ENCODE measurements at places on chromosomes 13 and 19. TPM values are rescaled to one million over a fixed set of nuclear protein-coding genes. Genes with fewer than 3 reads are reported as not detected.

Gene IGSF23
- not detected for total RNA-seq

Gene RNF113B
- not detected for total RNA-seq

Gene EFNB2
- total RNA-seq: 11.3 TPM

DNA sequence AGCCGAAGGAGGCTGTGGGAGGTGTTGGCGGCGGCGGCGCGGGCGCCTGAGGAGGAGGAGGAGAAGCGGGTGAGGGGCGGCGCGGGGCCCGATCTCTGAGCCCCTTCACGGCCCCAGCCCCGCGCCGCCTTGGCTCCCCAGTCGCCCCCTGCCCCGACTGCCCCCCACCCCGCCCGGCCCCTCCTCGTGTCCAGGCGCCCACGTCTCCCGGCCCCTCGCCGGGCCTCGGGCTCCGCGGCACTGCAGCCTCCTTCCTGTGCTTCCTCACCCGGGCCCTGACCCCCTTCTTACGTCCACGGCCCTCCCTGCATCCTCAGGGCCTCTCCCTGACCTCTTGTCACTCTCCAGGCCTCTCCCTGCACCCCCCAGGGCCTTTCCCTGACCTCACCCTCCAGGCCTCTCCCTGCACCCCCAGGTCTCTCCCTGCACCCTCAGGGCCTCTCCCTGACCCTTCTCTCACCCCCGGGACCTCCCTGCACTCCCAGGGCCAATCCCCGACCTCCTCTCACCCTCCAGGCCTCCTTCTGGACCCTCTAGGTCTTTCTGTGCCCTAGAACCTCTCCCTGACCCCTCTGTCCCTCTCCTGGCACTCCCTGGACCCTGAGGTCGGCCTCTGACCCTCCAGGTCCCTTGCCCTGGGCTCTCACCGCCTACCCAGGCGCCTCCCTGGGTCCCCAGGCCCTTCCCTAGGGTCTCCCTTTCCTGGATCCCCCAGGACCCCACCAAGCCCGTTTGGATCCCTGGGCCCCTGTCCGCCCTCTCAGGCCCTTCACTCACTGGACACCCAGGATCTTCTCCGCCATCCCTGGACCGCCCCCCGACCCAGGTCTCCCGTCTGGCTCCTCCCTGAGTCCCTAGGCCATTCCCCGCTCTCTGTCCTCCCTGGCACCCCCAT, 460 bp downstream of the KMT5C start:
- no peak for DNase-seq

DNA sequence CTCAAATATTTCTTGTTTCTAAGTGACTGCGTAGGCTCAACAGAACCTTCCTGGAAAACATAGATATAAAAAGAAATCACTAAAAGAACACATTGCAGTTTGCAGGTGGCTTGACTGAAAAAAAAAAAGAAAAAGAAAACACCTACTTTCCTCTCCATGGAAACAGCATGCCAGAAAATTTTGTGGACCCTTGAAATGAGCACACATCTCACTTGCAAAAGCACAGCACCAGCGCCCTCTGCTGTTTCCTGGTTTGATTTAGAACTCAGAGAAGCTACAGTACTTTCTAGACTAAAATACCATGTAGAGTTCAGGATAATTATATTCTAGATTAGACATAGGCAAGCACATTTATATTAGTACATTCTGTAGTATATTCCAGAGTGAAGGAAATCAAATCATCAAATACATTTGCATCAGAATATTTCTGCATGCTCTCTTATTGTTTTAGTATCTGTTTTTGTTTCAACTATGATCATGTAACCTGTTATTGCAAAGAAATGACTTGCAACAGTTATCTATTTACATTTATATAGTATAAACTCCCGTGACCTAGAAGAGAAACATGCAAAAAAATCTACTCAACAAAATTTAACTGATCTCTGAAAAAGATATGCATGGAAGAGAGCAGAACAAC, 22.3 kb upstream of the XPO4 start:
- DNase-seq: peak; percentile 69

DNA sequence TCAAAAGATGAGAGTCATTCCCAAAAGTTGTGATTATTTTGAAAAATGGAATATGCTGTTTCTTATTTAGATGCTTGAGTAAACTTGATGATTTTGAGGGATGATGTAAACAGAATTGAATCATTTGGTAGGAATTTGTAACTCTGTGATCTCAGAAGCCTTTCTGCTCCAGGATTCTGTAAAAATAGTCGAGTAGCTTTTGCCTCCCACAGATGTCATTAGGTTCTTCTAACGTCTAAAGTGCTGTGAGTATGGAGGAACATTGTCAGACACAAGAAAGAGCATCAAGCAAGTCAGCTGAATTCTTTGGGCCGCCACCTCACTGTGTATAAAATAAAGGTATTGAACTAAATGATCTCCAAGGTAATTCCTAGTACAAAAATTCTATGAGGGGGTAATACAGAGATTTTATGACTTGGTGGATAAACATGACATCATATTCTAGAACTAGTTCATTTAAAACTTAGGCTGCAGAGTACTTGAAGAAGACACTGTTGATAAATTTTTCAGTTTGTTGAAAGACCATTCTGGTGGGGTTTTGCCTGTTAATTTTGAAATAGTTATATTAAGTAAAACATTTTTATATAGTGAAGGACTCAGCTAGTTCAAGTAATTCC, 1.4 kb upstream of the GPR183 start:
- DNase-seq: peak; percentile 39

DNA sequence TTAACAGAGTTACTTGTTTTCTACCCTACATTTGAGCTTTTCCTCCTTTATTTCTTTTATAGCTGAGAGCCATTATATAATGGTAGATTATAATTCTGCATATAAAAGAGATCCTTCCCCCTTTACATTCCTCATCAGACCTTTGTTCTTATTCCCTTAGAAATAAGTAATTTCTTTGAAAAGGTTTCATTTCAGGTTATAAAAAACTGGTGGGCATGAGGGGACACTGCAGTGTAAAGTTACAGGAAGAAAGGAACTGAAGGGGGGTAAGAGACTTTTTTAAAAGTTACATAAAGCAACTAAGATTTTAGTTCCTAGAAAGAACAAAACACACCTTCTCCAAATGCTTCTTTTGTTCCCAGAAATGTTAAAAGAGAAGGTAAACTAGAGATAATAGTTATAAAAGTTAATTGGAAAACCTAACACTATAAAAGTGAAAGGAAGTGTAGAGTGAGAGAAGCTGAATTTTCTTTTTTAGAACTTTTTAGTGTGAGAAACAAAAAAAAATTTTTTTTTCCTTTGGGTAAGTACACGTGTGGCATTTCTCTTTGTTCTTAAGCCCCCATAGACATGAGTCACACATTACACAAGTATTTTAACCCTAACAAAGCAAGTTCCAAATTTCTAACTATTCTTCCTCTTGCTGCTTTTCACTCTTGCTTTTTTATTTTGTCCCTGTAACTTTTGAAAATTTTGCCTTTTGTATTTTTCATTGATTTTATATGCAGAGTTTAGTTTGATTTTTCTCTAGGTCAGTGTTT, 106.4 kb upstream of the MLNR start:
- DNase-seq: peak; percentile 70

Measured in bronchial epithelial cell (primary cell).